ENCODE measurements at places on chromosomes 16 and 17.

DNA sequence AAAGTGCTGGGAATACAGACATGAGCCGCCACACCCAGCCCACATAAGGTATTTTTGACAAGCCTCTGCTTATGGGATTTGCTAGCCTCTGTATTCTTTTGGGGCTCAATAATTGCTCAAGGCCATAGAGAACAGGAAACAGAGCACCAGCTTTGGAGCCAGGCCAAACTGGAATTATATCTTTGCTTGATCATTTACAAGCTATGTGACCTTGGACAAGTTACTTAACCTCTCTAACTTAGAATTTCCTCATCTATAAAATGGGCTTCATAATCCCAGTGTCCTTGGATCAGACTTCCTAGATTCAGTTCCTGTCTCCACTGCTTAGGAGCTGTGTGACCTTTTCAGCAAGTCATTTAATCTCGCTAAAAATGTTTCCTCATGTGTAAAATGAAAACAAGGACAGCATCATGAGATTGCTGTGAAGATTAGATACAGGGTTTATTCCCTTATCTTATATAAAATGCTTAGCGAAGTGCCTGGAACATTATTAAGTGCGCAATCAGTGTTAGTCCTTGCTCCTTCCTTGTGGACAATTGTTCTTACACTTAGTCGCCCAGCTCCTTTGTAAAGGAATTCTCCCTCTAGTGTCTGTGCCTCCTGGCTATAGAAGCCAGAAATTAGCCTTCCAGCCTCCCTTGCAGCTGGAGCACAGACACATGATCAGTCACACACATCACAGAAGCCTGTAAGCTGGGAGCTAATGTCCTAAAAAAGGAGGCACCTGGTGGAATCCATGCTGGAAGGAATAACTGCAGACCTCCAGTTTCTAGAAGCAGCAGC, 16.6 kb downstream of the KRT9 start:
- peak; percentile 16 for ATAC-seq

DNA sequence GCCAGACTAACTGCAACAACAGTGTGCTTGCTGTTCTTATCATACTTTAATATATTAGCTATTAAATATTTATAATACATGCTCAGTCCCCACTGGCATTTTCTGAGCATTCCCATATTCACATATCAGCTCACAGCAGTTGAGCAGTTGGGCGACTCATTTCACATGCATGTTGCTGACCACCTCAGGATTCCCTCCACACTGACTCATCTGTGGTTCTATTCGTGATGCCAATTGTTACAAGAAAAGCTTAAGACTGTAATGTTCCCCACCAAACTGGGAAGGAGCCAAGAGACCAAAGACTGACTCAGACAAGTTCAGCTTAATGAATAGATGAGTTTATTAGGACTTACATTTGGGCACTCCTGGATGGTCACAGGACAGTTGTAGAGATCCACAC, 100.3 kb upstream of the KIF2B start:
- no peak for ATAC-seq

- peak; percentile 26 for ATAC-seq
Measured at GRCh38 chr17:7912927-7913524, 3.1 kb downstream of the RNF227 start.

DNA sequence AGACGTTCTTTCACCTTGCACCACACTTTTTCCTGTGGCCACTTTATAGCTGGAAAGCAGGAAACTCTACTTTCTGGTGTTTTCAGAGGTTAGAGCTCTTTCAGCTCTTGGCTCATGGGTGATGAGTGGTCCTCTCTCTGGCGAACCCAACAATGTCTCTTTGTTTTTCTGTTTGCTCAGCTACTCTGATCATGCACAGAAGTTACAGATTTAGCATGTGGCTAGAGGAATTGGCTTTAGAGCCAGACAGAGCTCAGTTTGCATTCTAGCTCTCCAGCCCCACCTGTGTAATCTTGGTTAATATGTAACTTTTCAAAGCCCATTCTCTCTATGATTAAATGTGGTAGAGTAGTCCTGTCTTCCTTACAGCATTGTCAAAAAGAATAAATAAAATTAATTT, 225.2 kb downstream of the HAPSTR1 start:
- no peak for ATAC-seq

DNA sequence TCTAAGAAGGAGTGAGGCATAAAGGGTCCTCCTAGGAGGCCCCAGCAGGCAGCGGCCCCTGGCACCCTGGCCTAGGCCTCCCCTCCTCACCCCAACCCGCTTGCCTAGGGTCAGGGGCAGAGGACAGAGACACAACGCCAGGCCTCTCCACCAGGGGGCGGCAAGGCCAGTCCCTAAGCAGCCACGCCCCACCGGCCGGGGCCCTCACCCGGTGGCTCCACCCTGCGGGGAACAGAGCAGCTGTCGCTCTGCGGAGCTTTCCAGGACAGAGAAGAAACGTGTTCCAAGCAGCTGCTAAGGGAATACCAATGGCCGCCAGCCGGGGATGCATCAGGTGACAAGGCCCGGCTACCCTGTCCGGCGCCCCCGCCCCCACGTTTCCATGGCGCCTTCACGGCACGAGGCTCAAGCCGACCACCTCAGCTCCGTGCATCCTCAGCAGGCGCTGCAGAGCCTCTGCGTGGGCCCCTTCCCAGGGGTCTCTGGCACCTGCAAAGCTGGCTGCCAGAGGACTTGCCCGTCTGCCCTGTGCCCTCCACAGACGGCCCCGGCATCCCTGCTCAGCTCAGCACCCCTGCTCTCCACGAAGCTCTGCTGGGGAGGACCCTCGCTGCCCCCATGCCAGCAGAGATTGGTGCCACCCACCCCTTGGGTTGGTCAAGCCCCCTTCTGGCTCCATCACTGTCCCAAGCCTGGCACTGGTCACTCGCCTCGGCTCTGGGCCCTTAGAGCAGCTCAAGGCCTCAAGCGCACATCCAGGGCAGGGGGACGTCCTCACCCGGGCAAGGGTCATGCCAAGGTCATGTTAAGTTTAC, 5.6 kb downstream of the ZNF598 start:
- peak; percentile 67 for ATAC-seq

GRCh38 chr17:30005709-30006320, 64.4 kb downstream of the EFCAB5 start:
- ATAC-seq = no peak

- ATAC-seq = peak; percentile 65
Measured at GRCh38 chr17:80030730-80031410, 4.8 kb downstream of the TBC1D16 start.

DNA sequence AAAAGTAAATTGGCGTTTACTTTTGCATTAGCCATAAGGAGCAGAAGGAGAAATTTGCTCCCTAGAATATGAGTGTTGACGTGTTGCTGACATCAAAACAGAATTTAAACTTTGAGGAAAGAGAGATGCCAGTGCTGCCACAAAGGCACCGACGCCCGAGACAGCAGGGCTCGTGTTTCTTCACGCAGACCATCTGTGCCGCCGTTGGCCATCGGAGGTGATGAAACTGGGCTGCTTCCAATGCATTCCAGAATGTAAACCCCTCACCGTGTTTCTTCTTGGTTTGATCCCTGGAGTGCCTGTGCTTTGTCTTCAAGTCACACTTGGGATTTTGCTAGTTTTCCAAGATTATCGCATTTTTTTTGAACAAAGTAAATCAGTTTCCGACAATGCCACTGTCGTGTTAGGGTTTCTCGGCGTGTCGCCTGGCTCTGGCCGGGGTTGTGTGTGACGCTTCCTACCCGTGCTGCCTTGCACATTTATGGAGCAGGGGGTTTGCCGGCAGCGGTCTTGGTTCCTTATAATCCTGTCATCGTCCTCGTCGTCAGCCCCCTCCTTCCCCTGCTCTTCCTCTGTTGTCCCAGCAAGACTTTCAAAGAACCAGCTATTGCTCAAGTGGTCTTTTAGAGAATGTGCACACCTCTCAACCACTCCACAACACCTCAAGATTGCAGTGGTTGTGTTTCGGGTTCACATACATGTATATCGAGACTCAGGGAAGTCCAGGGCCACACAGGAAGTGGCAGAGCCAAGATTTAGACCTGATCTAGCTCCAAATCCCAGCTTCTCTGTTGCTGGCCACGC, 103.9 kb downstream of the METRNL start:
- ATAC-seq = no peak

GRCh38 chr17:67441052-67441895, 64.2 kb downstream of the PITPNC1 start:
- ATAC-seq = peak; percentile 60

DNA sequence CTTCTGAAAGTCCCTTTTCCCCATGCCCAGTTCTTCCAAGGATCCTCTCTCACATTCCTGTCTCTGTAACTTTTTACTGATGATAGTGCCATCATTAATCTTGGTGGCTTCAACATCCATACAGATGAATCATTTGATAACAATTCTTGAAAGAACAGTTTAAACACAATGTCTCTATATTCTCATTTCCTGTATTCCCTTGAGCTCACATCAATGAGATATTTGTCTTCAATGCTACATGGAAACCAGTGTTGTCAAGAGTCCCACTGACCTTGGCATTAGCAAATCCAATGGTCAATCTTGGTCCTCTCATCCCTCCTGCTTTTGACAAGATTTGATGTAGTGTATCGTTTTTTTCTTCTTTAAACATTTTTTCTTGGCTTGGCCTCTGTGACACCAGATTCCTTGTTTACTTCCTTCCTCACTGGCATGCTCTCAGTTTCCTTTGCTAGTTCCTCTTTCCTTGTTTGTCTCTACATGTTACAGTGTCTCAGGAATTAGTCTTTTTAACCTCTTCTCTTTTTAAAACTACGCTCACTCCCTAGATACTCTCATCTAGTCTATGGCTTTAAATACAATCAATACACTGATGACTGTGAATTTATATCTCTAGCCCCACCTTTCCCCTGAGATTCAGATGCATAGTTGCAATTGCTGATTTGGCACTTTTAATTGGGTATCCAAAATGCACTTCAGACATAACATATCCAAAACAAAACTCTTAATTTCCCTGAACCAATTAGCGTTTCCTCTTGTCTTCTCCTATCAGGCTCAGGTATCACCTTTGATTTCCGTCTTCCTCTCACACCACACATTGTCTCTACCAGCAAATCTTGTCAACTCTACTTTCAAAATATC, 134.0 kb downstream of the MYO1D start:
- no peak for ATAC-seq

DNA sequence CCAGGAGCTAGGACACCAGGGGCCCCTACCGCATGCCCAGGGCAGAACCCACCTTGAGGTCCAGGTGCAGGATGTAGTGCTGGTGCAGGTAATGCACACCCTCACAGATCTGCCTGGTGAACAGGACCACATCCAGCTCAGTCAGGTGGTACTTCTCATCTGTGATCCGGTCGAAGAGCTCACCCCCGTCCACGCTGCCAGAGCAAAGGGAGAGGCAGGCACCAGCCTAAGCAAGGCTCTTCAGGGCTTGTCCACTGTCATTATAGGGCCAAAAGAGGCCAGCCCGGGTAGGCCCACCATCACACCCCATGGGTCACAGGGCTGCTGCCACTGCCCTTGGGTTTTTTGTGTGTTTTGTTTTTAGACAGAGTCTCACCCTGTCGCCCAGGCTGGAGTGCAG, 21.0 kb downstream of the MYLK3 start:
- ATAC-seq = no peak

- no peak for ATAC-seq
Measured at GRCh38 chr17:71580220-71580619, 540.6 kb upstream of the SOX9 start.

DNA sequence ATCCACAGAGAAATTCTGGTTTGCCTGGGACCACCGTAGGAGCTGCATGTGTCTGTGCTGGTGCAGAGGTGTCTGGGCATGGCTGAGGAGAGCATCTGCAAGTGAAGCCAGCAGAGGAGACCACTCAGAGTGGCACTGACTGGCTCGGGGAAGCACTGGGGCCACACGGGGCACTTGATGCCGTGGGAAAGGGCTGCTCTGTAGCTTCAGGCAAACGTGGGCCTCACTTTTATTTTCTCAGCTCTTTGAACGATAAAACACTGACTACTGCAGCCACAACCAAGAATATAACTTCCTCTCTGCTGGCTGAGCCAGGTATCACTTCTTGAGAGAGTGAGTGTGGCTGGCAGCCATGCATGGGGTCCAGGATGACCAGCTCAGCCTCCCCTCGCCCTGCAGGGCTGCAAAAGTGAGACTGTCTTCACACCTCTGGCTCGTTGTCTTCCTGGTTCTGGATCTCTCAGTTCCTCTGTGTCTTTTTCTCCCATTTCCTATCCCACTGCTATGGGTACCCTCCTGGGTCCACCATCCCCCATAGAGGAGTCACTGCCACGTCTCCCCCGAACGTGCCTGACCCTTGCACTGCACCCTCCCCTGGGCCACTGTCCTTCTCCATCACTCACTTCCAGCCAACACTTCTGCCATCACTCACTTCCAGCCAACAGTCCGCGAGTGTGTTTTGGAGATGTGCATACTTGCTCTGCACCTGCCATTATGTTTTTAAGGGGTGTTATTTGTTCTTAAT, 201.4 kb upstream of the CHMP6 start:
- ATAC-seq = no peak

GRCh38 chr17:1695365-1695764, 10.7 kb upstream of the PRPF8 start:
- ATAC-seq = no peak

GRCh38 chr16:4361033-4361943, 10.2 kb upstream of the PAM16 start:
- ATAC-seq = no peak

- no peak for ATAC-seq
Measured at GRCh38 chr17:49357516-49357915, 4.5 kb downstream of the ZNF652 start.

DNA sequence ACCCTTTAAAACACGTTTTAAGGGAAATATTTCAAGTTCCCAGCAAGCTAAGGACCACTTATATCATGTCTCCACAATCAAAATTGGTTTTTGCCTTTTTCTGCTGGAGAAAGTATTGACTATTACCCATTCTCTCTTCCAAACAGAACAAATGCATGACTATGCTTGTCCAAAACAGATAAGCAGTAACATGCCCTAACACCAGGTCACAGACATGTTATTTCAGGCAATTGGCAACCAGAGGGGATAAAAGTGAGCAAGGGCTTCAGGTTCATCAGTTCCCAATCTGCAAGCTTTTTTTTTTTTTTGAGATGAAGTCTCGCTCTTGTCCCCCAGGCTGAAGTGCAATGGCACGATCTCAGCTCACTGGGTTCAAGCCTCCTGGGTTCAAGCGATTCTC, 15.0 kb downstream of the SKA2 start:
- ATAC-seq = peak; percentile 61

DNA sequence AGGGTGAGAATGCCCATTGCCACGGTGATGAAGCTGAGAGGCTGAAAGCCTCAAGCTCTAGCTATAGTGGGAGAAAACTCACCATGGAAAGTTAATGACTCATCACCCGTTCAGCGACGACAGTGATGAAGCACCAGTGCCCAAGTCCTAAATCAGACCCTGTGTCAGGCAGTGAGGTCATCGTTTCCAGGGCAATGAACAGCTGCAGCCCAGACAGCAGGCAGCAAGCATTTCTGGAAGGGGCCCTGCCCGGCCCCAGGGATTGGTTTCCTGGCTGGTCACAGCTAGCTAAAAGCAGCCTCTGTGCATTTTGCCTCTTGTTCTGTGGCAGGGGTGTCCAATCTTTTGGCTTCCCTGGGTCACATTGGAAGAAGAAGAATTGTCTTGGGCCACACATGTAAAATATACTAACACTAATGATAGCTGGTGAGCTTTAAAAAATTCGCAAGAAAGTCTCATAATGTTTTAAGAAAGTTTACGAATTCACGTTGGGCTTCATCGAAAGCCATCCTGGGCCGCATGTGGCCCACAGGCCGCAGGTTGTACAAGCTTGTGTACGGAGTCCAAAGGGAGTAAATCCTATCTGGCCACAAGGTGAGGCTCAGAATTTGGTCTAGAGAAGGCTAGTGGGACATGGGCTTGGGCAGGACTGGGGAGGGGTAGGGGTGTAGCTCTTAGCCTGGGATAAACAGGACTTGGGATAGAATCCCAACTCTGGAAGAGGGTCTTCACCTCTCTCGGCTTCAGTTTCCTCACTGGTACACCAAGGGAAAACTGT, 40.6 kb downstream of the MIS12 start:
- peak; percentile 35 for ATAC-seq
